Bronchial epithelial cell (primary cell): ENCODE measurements at places on chromosomes 16 and 17. TPM values are rescaled to one million over a fixed set of nuclear protein-coding genes. Genes with fewer than 3 reads are reported as not detected.

Gene CDH8
- 1.8 and 2.6 TPM in 2 replicates for total RNA-seq

Gene CLDN6
- total RNA-seq = not detected in 2 replicates

Gene PRRT2
- not detected in 2 replicates for total RNA-seq

Gene CCDC40
- 0.79 and 1.7 TPM in 2 replicates for total RNA-seq

Gene ATP2C2
- 32.1 and 204 TPM in 2 replicates for total RNA-seq

Gene C17orf113
- 0.26 and 0.64 TPM in 2 replicates for total RNA-seq

Gene SYNGR3
- total RNA-seq = 2.9 and 5.2 TPM in 2 replicates

Gene KRTAP9-2
- not detected in 2 replicates for total RNA-seq

Gene CLEC19A
- total RNA-seq = not detected in 2 replicates

Gene CMTR2
- 37.4 and 42.9 TPM in 2 replicates for total RNA-seq

Gene TP53TG3D
- total RNA-seq = not detected in 2 replicates

Gene ANKRD40CL
- total RNA-seq = not detected in 2 replicates

Gene KRTAP3-1
- total RNA-seq = not detected in 2 replicates

Gene CRYM
- total RNA-seq = 0.79 and 1.2 TPM in 2 replicates

Gene PYY
- 0.26 and 0.79 TPM in 2 replicates for total RNA-seq

Gene RGS11
- 0.26 TPM in 1 of 2 replicates, not detected in the other for total RNA-seq

Gene CARD14
- 1.6 and 8.7 TPM in 2 replicates for total RNA-seq

Gene MYH3
- 1.1 and 1.4 TPM in 2 replicates for total RNA-seq

Gene FBXW10
- not detected in 2 replicates for total RNA-seq

Gene CTRB2
- total RNA-seq = not detected in 2 replicates

Gene ITGAD
- total RNA-seq = not detected in 2 replicates

Gene AANAT
- total RNA-seq = not detected in 2 replicates

Gene LGALS9B
- total RNA-seq = under 0.01 and 0.26 TPM in 2 replicates

Gene MARVELD3
- total RNA-seq = 16.6 and 21.3 TPM in 2 replicates

Gene ZNF598
- total RNA-seq = 26.3 and 31.9 TPM in 2 replicates

Gene RHOT1
- 40.3 and 41.6 TPM in 2 replicates for total RNA-seq

Gene UTS2R
- not detected in 2 replicates for total RNA-seq

Gene ADAT1
- total RNA-seq = 55.4 and 67.9 TPM in 2 replicates

Gene SLC35G6
- not detected in 2 replicates for total RNA-seq

Gene TMEM88
- 0.64 TPM in 1 of 2 replicates, not detected in the other for total RNA-seq

Gene KRT13
- total RNA-seq = 112 and 242 TPM in 2 replicates

Gene KRTAP2-1
- not detected in 2 replicates for total RNA-seq

Gene KRTAP3-2
- not detected in 2 replicates for total RNA-seq

Gene PIK3R5
- not detected in 2 replicates for total RNA-seq

Gene CLDN7
- 546 and 850 TPM in 2 replicates for total RNA-seq

Gene PIRT
- not detected in 2 replicates for total RNA-seq

Gene RND2
- under 0.01 and 0.38 TPM in 2 replicates for total RNA-seq

Gene RAB34
- total RNA-seq = 42.5 and 68.7 TPM in 2 replicates

Gene KRTAP1-1
- not detected in 2 replicates for total RNA-seq

Gene NLGN2
- 0.79 and 1.2 TPM in 2 replicates for total RNA-seq

Gene KRT12
- total RNA-seq = not detected in 2 replicates

Gene CD300LF
- total RNA-seq = not detected in 2 replicates

Gene XYLT1
- total RNA-seq = under 0.01 and 1.2 TPM in 2 replicates
